ENCODE measurements at places on chromosomes 2 and 18.

DNA sequence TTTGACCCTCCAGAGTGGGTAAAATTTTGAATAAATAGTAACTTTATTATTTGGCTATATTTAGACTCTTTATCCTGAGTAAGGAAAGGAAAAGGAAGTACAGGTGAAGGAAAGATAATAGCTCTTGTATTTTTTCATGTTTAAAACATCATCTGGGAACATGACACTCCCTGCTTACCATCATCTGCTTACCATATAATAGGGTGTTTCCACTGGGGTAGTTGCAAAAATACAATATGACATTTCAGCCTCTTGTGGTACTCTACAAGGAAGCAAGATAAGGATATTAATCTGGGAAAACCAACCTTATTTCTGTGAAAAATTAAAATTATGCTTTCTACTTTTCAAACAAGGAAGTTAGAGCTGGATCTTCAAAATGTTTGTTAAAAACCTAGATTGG lies 9.9 kb downstream of the RELCH start:
- DNase-seq, result no peak

DNA sequence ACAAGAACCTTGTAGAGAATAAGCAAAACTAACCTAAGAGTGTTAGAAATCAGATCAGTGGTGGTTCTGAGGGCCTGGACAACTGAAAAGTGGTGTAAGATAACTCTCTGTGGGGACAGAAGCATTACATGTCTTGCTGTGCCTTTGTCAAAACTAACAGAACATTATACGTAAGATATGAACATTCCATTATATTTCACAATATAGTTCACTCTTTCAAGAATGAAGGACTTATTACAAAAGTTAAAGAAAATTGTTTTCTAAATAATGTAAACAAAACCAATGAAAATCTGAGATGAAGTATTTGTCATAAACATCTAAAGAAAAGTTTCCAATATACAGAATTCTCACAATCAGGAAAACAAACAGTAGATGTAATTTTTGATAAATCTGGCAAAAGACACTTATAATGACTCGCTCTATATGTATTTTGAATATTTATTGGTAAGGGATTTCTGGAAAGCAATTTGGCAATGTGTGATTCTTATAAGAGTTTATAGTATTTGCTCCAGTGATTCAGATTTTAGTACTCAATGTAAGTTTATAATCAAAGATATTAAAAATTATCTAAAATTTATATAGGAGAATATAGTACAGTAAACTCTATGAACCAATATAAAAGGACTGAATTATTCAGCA lies 258.4 kb downstream of the CD226 start:
- peak; percentile 46 for DNase-seq

DNA sequence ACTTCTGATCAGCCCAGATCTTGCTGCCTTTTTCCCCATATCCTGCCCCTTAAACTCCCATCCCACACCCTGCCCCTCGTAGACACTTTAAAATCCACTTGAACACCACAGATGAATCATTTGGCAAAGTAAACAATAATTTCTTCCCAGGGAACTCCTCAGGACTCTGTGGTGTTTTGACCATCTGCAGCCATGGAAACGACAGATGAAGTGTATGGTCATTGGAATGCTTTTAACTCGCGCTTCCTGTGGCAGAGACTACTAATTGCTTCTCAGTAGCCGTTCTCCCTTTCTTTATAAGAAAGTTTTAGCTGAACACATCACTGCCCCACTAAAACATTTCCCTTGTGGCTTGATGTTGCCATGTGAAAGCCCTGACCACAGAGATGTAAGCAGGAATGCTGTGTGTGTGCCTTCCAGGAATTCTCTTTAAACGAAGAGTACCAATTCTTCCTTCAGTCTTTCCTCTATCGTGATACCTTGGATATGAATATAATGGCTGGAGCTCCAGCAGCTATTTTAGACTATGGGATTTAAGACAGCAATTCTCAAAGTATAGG lies 92.7 kb upstream of the PARD3B start:
- peak; percentile 94 for DNase-seq

GRCh38 chr2:153971855-153972254 lies 100.1 kb downstream of the GALNT13 start:
- no peak for DNase-seq

- peak; percentile 47 for DNase-seq
These were observed 13.6 kb downstream of the TWSG1 start for GRCh38 chr18:9348079-9348671.

DNA sequence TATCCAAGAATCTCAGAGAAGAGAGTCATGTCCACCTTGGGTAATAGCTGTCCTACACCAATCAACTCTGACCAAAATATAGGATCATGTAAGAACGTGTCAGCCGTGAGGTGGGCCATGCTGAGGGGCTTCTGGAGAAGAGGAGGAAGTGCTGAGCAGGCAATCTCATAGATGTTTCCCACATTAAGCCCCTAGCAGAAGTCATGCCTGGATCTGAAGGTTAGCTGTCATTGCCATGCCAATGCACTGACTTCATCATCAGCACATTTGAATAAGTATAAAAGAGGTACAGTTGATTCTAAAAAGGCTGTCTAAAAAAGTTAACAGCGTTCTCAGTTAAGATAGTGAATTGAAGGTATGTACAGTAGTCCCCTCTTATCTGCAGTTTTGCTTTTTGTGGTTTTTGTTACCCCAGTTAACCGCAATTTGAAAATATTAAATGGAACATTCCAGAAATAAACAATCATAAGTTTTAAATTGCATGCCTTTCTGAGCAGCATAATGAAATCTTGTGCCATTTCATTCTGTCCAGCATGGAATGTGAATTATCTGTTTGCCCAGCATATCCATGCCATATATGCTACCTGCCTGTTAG lies 67.2 kb upstream of the TMEM17 start:
- peak; percentile 16 for DNase-seq

- DNase-seq, result peak; percentile 47
These were observed at the start of gene SEMA4C for GRCh38 chr2:96869822-96870625. TSS of gene SEMA4C (minus strand) at chr2:96870080. CDS start at chr2:96867886, 2,194 bp downstream.

DNA sequence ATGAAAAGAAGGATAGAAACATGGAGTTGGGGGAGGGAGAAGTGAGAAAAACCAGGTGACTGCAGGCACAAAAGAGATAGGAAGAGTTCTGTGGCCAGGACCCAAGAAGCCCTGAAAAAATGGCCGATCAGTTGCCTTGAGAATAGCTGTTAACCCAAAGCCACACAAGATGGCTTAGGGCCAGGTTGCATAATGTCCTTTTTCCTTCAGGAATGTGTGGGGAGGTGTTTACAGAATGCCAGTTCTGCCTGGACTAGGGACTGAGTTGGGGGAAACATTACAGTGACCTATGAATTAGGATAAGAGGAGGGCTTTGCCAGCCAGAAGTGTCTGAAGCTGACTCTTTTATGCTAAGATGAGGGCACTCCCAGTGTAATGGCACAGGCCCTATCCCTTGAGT lies 17.1 kb downstream of the FAM110C start:
- DNase-seq, result no peak

DNA sequence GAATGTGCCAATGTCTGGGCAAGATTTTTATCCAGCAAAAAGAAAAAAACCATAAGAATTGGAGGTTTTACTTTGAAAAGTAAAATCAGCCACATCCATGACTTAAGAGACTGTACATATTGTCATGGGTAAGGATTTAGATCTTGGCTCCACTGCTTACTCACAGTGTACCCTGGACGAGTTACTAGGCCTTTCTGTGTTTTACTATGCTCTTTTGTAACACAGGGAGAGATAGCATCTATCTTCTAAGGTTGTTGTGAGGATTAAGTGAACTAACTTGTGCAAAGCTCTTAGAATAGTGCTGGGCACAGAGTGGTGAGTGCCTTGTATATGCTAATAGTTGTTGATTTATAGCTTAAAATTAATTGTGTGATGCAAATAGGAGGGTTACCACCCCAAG lies 255.9 kb downstream of the NEDD4L start:
- DNase-seq, result no peak

DNA sequence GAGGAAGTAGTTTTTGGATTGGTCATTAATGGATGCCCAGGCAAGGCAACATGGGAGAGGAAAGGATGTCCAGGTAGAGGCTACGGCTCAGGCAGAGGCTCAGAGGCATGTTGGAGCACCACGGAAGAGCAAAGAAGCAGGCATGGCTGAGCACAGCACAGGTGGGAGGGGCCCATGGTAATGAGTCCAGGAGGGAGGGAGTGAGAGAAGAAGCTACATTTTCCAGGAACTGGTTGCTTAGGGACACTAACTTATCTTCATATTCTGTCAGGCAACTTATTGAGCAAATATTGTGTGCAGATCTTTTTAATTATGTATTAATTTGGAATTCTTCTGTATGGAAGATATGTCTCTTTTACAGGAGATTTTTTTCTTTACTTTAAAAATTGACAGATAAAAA lies 42.2 kb downstream of the ARHGEF4 start:
- no peak for DNase-seq

DNA sequence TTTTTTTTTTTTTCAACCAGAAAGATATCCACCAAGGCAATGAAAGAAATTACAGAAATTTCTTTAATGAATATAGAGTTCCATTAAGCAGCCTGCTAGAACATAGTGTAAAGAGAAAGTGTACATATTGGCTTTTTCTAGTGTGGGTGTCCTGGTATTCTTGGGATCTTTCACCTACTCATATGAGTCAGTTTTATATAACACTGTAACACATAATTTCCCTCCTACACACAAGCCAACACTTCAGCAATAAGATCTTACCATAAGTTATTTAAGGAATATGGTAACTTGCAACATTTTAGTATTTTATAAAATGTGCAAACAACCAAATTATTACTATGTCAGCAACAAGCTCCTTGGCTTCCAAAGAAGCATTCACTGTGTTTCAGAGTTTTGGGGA lies 59.9 kb downstream of the ZRANB3 start:
- no peak for DNase-seq

- DNase-seq, result no peak
These were observed 5.4 kb upstream of the CD302 start for GRCh38 chr2:159803235-159803962.

- peak; percentile 85 for DNase-seq
These were observed 10.3 kb upstream of the HOXD1 start for GRCh38 chr2:176178038-176178756.

DNA sequence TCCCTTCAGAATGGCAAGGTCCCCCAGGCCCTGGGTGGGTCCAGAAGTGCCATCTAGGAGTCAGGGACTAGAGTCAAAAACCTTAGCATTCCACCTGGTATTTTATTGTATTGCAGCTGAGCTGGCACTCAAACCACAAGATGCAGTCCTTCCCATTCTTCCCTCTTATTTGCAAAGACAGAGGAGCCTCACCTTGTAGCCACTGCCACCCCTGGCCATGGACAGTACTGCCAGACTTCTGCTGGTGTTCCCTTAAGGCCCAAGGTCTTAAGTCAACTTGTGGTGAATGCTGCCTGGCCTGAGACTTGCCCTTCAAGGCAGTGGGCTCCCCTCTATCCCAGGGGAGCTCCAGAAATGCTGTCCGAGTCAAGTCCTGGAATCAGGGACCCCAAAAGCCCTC lies 6.9 kb downstream of the UGT1A10 start:
- DNase-seq, result no peak

DNA sequence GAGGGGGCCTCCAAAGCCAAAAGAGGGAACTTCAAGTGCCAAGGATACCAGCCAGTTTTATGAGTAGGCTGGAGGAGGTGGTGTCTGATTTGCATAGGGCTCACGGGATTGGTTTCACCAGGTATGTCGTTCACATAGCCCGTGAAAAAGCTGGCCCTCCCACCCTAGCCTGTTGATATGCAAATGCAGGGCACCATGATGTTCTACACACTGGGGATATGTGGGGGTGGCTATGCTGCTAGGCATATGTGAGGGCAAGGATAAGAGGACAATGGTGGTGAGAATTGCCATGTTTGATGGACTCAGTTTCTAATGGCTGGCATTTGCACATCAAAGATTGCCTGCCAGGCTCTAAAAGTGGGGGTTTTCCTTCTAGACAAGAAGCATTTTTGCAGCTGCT lies 378.6 kb downstream of the DPP10 start:
- no peak for DNase-seq

DNA sequence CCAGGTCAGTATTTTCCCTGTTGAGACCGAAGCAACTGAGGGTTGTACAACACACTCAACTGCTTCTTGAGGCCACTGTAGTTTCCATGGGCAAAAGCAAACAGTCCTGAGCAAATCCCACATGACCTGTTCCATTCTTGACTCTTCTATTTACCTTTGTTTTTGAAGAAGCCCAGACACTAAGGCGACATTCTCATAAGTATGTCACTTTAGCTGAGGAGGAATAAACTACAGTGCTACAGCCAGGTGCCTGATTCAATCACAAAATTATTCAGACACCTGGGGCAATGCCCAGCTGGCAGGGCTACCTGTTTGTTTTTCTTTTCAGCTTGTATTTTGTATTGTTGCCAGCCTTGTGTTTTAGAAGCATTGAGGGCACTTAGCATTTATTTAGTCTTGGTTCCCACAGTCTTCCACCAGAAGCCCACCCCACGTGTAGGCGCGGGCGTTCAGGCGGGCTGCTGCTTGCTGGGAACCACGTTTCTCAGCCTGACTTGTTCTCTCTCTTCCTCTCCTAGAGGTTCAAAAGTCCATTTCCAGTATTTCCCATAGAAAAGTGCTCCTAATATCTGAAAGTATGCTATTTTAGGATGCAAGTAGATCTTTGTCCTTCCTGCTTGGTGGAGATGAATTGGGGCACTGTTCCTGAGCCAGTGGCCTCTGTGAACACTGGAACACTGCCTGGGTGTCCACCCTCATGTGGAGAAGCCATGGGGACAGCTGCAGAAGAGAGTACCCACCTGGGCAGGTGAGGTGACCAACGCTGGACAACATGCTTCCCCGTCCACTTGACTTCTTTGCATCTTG lies 99.0 kb upstream of the COPS8 start:
- no peak for DNase-seq

DNA sequence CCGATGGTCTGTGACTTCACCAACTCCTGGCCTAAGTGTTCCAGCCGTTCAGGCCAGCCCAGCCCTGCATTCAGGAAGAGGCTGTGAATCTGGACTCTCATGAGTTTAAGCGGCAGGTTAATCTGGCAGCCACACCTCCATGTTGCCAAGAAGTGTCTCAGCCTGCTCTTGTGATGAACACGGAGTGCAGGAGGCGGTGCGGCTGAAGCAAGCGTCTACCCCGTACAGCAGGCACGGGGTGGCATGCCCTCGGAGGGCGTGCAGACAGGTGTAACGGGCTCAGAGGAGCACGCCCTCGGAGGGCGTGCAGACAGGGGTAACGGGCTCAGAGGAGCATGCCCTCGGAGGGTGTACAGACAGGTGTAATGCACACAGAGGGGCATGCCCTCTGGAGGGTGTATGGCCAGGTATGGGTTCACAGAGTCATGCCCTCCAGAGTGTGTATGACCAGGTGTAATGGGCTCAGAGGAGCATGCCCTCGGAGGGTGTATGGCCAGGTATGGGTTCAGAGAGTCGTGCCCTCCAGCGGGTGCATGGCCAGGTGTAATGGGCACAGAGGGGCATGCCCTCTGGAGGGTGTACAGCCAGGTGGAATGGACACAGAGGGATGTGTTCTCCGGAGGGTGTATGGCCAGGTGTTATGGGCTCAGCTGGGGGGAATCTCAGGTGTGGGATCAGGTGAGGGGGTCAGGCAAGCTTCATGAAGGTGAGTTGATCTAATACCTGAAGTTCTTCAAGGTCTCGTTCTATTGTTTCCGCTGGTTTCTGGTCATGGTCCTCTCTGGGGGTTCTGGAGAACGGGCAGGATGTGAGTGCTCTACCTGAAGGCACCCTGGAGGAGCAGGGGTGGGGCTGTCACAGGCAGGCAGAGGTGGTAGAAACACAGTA lies 22.6 kb downstream of the CROCC2 start:
- no peak for DNase-seq

GRCh38 chr2:130963849-130964793 lies 127.4 kb downstream of the ARHGEF4 start:
- no peak for DNase-seq

- peak; percentile 41 for DNase-seq
These were observed 49.3 kb upstream of the MCM6 start for GRCh38 chr2:135925571-135925970.

- no peak for DNase-seq
These were observed 472.7 kb upstream of the HS6ST1 start for GRCh38 chr2:128791120-128791984.

All from fibroblast of skin of right biceps (primary cell).